ENCODE measurements at places on chromosomes 13 and 19. TPM values are rescaled to one million over a fixed set of nuclear protein-coding genes. Genes with fewer than 3 reads are reported as not detected.
A peak's percentile ranks its signal among the peaks of the same experiment; 100 is the strongest.

GRCh38 chr13:98450026-98450425 lies 126.9 kb downstream of the STK24 start:
- DNase-seq = no peak

Gene LGALS4
- not detected for total RNA-seq

Gene CEP89
- total RNA-seq = 6.3 TPM

DNA sequence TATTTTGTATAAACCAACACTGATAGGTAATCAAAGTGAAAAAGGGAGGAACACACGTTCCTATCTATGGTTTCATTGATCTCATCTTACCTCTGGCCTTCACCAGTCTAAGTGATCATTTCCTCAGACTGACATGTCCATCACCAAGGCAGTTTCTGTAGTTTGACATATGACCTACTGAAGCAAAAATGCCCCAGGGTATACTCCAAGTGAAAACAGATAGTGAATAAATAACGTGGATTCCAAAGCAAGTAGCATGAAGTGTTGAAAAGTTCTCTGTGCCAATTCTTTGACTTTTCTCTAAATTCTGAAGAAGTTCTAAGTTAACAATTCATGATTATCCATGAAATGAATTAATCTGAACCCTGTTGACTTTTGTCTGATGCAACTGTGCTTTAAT lies 334.2 kb upstream of the SGCG start:
- DNase-seq = no peak

DNA sequence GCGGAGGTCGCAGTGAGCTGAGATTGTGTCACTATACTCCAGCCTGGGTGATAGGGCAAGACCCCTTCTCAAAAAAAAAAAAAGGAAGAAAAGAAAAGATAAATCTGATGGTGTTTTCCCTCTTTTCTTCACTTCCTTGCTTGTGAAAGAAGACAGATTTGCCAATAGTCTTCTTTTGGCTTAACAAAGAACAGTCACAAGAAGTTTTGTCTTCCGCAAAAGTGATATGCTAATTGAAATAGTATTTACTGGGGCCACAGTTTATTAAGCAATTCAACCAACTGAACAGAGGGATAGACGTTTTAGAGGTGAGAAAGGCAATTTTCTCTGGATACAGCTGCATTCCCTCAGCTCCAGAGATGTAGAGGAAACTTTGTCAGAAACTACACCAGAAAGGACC lies 22.9 kb upstream of the PLAUR start:
- DNase-seq = no peak

DNA sequence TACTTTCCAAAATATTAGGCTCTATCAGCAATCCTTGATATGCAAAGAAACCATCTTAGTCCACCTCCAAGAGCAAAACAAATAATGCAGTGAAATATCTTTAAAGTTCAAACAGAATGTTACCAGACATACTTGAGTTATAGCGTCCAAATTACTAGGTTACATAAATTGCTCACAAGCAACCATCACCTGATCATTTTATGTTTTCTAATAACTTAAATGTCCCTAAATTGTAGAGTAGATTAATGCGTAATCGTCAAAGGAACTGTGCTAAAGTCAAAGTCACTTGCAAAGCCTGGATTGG lies 350.6 kb upstream of the ARGLU1 start:
- peak; percentile 28 for DNase-seq

- peak; percentile 38 for DNase-seq
These were observed 7.9 kb downstream of the DCAF15 start for GRCh38 chr19:13959962-13960862.
